Progenitor cell of endocrine pancreas (in vitro differentiated cells): ENCODE measurements at places on chromosomes 6 and 20. TPM values are rescaled to one million over a fixed set of nuclear protein-coding genes. Genes with fewer than 3 reads are reported as not detected.

DNA sequence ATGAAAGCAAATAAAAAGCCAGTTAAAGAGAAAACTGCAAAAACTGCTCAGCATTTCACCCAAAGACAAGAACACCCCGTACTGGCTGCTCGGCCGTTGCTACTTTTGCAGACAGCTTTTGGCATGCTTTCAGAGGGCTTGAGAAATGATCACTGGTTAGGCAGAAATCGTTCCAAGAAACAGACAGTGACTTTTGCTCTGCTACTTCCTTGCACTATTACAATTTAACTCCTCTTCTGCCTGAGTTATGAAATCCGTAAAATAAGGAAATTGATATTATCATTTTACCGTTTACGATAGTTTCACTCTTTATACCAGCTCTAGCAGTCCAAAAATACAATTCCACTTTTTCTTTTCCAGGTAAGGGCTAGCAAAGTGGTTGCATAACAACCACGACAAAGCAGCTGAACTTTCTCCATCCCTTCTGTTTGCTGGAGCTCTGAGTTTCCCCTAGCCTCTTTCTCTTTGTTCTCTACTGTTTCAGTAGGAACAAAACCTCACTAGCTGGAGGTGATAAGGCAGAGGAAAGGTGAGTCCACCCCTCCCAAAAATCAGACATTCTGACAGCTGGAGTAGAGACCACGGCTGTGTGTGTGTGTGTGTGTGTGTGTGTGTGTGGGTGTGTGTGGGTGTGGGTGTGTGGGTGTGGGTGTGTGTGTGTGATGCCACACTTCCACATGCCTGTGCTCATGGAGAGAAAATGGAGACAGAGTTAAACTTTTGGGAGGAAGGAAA lies 191.8 kb upstream of the RREB1 start:
- no peak overlapping the region for H3K4me3 ChIP-seq
- H3K36me3 ChIP-seq, result no peaks in the 10 kb centered on the region
- no peak for DNase-seq
- peaks cover 10% of the 10 kb centered on the region for H3K27me3 ChIP-seq
- peaks cover 4% of the 10 kb centered on the region for H3K4me1 ChIP-seq
- H3K27ac ChIP-seq, result peak overlapping the region; percentile 44

DNA sequence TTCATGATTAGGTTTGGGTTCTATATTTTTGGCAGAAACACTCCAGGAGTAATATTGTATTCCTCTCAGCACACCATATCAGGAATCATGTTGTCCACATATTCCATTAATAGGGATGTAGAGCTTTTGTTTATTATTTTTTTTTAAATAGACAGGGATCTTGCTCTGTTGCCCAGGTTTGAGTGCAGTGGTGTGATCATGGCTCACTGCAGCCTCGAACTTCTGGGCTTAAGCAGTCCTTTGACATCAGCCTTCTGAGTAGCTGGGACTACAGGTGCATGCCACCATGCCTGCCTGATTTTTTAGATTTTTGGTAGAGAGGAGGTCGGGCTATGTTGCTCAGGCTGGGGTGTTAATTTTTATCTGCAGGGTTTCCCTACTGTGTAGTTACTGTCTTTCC lies 12.0 kb downstream of the SCAF8 start:
- peaks cover 1% of the 10 kb centered on the region for H3K36me3 ChIP-seq
- DNase-seq, result no peak
- no peak overlapping the region for H3K4me3 ChIP-seq
- peaks cover 15% of the 10 kb centered on the region for H3K4me1 ChIP-seq

DNA sequence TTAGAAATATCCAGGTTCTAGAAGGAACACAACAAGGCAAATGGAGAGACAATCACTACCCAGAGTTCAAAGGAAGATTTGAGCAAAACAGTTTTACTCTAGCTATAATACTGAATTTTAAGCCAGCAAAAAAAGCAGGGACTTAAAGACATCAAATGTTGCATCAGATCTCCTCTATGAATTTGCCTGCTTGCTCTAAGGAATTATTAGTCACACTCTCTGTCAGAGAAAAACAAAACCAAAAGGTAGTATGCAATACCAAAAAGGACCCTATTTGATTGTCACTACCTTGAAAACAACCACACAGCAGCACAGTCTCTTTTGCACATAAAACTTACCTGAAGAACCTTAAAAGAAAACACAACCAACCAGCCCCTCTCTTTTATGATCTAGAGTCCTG lies 46.3 kb downstream of the BTBD9 start:
- DNase-seq, result no peak
- no peaks in the 10 kb centered on the region for H3K27me3 ChIP-seq
- no peak overlapping the region for H3K27ac ChIP-seq
- peaks cover 6% of the 10 kb centered on the region for H3K36me3 ChIP-seq
- no peaks in the 10 kb centered on the region for H3K4me1 ChIP-seq
- no peak overlapping the region for H3K4me3 ChIP-seq

DNA sequence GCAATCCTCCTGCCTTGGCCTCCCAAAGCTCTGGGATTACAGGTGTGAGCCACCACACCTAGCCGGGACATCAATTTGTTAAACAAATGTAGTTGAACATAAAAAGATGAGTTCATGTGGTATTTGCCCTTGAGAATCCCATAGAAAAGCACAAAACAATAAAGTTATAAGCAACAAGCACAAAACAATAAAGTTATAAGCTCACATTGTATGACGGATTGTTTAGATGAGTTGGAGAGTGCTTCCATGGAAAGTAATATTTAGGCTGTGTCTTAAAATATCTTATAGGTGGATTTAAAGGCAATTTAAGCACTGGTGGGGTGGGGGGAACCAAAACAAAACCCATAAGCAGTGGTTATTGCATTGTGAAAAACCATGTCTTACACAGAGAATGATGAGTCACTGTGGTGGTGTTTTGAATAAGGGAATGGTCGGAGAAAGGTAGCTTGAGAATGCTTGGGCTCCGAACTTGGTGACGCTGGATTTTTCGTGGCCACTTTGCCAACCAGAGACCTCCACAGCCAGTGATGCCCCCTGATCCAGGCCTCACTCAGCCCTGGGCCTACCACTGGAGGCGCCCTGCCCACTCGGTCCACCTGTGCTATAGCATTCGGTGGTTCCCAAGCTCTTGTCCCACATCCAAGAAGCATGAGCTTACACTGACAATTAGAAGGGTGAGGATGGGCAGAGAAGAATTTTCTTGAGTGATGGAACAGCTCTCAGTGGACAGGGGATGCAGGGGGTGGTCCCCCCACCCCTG lies 256.0 kb downstream of the CDKAL1 start:
- peaks cover 3% of the 10 kb centered on the region for H3K36me3 ChIP-seq
- H3K27ac ChIP-seq, result peak overlapping the region; percentile 45
- DNase-seq, result no peak

Gene DLL1
- total RNA-seq, result 75.3 and 79.1 TPM in 2 replicates
